ENCODE measurements at places on chromosomes 5 and 9.

GRCh38 chr9:94139672-94140417, 55.6 kb downstream of the PTPDC1 start:
- no peak for DNase-seq

GRCh38 chr9:17783227-17783626, 204.4 kb downstream of the SH3GL2 start:
- DNase-seq = no peak

GRCh38 chr9:117405950-117406705, 8.7 kb downstream of the ASTN2 start:
- DNase-seq = no peak

DNA sequence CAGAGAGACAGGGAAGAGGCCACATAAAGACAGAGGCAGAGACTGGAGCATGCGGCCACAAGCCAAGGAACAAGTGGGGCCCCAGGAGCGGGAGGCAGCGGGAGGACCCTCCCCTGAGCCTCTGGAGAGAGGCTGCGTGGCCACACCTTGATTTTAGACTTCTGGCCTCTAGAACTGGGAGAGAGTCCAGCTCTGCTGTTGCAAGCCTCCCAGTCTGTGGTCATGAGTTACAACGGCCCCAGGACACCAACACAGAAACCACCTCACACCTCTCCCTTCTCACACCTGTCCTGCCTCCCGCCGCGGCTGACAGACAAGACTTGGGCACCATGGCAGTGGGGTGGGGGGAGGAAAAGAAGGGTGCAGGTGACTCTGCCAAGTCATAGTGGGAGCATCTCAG, 2.2 kb downstream of the INPP5E start:
- DNase-seq = no peak

- DNase-seq = no peak
Measured at GRCh38 chr9:115637661-115638060, 515.9 kb upstream of the PAPPA start.

GRCh38 chr5:144203750-144204596, 33.3 kb downstream of the KCTD16 start:
- DNase-seq = no peak

DNA sequence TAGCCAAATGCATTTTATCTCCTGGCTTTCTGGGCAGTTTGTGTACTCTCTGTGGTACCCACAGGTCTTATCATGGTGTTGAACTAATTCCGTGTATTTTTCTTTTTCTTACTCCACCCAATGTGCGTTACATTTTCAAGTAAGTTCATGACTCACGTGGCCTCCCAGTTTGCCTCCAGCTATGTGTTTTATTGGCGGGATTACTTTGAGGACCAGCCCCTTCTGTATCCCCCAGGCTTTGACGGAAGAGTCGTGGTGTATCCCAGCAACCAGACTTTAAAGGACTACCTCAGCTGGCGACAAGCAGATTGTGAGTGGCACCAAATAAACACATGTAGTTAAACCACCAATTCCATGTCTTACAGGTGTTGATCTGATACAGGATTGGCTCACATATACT, 3.2 kb downstream of the THG1L start:
- no peak for DNase-seq

DNA sequence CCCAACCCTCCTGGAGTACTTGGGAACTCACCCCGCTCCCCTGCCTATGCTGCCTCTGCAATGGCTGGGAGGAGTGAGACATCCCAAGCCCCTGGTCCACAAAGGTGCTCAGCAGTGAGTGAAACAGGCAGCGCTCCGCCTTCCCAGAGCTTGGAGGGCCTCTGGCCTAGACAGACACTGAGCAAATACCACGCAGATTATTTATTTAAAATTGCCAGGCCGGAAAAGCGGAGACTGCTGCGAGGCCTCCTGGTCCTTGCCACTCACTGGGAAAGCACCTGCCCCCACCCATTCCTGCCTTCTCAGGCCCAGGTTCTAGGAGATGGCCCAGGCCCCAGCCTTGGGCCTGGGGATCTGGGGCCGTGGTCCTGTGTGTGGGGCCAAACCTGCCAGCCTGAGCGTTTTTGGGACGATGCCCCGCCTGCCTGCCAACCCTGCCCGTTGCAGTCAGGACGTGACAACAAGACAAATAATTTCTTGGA, 17.4 kb downstream of the FGF18 start:
- DNase-seq = no peak

GRCh38 chr9:85600675-85601263, 141.0 kb downstream of the AGTPBP1 start:
- DNase-seq = no peak

DNA sequence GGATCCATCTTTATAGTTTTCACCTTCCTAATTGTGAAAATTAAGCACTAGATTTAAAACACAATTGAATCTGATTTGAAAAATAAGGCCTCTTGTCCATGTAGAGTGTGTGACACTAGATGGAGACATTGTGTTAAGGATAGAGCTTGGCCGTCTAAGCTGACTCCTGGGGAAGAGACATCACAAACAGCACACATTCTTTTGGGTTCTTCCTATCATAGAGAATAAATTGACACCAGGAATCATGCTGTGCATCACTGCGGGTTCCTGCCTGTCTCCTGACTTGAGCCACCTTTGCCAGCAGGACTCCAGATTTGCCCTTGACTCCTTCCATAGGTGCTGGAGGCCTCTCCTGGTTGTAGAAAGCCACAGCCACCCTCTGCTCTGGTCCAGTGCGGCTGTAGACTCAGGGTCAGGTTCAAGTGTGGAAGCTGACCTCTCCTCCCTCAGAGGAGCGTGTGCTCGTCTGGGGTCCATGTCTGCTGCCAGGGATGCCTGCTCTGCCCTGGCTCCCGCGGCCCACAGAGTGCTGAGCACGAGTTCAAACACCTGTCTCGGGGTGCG, 11.2 kb downstream of the ROPN1L start:
- no peak for DNase-seq

- no peak for DNase-seq
Measured at GRCh38 chr5:39767916-39768315, 343.1 kb upstream of the DAB2 start.

- no peak for DNase-seq
Measured at GRCh38 chr5:142078221-142078620, 30.4 kb upstream of the NDFIP1 start.

DNA sequence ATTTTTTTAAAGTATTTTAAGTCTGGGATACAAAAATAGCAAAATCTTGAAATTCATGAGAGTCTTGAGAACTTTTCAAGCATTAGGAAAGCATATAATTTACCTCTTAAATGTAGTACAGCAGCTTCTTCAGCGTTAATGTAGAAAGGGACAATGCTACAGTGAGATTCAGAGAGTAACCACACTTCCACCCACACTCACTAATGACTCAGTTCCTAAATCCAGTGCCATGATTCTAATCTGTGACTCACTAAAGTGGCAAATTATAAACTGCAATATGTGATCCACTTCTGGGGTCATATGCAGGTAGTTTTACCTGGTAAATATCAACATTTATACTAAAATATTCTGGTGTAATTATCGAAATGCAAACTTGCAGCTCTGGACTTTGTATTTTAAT, 434.5 kb upstream of the TUSC1 start:
- no peak for DNase-seq

DNA sequence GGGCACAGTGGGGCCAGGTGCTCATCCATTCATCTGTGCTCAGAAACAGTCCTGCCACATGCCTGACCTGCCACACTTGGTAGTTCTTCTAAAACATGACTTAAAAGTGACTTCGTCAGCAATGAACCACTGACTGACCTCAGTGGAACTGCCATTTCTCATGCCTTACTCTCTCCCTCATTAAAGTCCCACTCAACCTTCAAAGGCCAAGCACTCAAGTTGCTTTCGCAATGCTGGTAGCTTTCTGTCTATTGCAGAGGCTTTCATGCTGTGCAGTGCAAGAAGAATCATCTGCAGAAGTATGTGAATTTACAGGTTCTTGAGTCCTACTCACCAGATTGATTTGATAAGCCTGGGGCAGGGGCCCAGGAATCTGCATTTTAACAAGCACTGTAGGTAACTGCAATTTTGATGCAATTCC, 23.9 kb downstream of the B4GALT1 start:
- DNase-seq = no peak

GRCh38 chr5:88845081-88845697, 37.8 kb downstream of the MEF2C start:
- DNase-seq = no peak

- no peak for DNase-seq
Measured at GRCh38 chr5:176394881-176395675, 6.5 kb downstream of the HIGD2A start.

DNA sequence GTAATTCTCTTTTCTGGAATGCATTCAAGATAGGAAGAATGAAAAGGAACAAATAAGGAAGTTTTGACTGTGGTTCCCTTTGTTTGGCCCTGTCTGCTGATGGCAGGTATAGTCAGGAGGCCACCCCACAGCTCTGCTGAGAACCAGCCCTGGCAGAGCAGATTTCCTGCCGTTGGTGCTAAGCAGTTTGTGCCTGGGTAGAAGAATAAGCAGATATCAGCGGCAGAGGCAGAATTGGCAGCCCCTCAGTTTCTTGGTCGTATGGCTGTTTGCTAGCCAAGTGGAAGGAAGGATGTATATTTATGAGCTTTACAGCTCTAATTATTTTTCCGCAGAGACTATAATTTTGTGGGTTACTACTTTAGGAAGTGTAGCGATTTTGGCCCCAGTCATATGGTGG, 310.2 kb upstream of the RFX3 start:
- no peak for DNase-seq

- no peak for DNase-seq
Measured at GRCh38 chr9:12457237-12457636, 235.9 kb upstream of the TYRP1 start.

DNA sequence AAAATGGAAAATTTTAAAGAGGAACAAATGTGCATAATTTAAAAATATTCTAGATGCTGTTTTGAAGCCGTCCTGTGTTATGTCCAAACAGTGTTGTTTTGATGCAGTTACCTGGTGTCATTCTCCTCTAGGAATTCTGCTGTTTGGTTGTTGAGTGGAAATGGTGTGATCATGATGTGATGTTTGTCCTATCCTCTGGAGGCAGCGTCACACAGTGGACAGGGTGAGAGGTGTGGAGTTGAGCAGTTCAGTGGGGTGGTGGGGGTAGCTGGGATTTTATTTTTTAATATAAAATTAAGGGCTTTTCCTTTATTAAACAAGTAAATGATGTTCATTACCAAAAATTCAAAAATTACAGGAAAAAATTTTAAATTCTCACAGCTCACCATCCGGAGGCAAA, 31.2 kb downstream of the PRDM6 start:
- DNase-seq = no peak

- DNase-seq = no peak
Measured at GRCh38 chr9:137041124-137041523, 4.9 kb downstream of the NPDC1 start.

DNA sequence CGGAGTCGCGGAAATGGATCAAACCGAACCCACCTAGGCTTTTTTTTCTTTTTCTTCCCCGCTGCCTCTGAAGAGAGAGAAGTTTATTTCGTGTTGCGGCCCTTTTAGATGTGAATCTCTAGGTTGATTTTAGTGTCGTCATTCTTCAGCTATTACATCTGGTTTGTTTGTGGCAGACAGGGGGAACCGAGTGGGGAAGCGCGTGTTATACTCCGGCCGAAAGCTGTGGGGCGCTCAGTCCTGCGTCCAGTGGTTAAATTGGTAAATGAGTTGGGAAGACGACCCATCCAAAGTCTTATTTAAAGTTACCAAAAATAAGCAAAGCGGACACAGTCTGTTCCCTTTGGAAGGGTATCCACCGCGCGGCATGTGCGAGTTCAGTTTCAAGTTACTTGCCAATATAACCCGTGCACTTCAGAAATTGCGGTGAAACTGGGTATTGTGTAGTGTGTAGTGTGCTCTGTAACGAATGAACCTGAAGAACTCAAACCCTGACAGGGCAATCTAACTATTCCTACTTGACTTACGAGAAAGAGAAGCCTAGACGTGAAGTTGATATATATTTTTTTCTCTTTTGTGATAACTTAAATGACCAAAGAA, 1.3 kb downstream of the MAN2A1 start:
- no peak for DNase-seq

- no peak for DNase-seq
Measured at GRCh38 chr9:107929443-107929842, 439.9 kb upstream of the KLF4 start.
